ENCODE measurements at places on chromosomes 16 and 17.

- DNase-seq = no peak
These were observed 54.9 kb upstream of the TANC2 start for GRCh38 chr17:62911114-62911513.

- DNase-seq = no peak
These were observed 15.7 kb downstream of the DNAI2 start for GRCh38 chr17:74289688-74290087.

- DNase-seq = peak; percentile 27
These were observed 132.2 kb upstream of the MPHOSPH6 start for GRCh38 chr16:82302042-82302727.

GRCh38 chr16:74501484-74502478 is 80.5 kb upstream of the CLEC18B start:
- DNase-seq = no peak
